ENCODE measurements at places on chromosomes 7 and 10.

- DNase-seq: no peak
These were observed 20.9 kb downstream of the SLC29A3 start for GRCh38 chr10:71339796-71340589.

GRCh38 chr7:44793919-44794318 is 2.6 kb upstream of the PPIA start:
- DNase-seq: no peak

GRCh38 chr7:36279200-36279925 is 110.3 kb upstream of the ANLN start:
- DNase-seq: no peak

- DNase-seq: no peak
These were observed 4.8 kb upstream of the KCNIP2 start for GRCh38 chr10:101848408-101848807.
